ENCODE measurements at places on chromosomes 3 and 15.

- DNase-seq, result no peak
Measured at GRCh38 chr15:83445643-83446042, 1.5 kb upstream of the SH3GL3 start.

GRCh38 chr3:32685543-32686185, 676 bp downstream of the CNOT10 start:
- no peak for DNase-seq

GRCh38 chr15:66734961-66735908, 33.2 kb downstream of the SMAD6 start:
- no peak for DNase-seq

- no peak for DNase-seq
Measured at GRCh38 chr3:114332342-114333179, 38.7 kb downstream of the TIGIT start.

- DNase-seq, result no peak
Measured at GRCh38 chr3:70561796-70562195, 249.4 kb upstream of the MDFIC2 start.

- DNase-seq, result no peak
Measured at GRCh38 chr3:21020043-21020442, 731.0 kb downstream of the ZNF385D start.

DNA sequence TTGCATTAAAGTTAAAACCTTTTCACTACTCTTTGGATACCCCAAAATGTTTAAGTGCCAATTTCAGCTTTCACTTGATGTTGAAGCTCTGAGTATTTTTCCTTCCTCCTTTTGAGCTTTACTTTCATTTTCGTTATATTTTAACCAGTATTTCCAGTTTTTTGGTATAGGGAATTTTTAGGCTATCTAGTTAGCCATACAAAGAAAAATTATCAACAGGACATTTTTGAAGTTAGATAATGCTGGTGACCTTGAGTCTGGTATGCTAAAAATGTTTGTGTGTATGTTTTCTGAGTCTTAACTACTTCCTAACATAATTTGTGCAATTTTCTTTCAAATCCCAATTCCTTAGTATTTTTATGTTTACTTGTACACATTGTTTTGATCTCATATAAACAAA, 284.8 kb downstream of the OTOL1 start:
- DNase-seq, result no peak

- DNase-seq, result no peak
Measured at GRCh38 chr3:34264337-34265041, 466.1 kb downstream of the PDCD6IP start.

DNA sequence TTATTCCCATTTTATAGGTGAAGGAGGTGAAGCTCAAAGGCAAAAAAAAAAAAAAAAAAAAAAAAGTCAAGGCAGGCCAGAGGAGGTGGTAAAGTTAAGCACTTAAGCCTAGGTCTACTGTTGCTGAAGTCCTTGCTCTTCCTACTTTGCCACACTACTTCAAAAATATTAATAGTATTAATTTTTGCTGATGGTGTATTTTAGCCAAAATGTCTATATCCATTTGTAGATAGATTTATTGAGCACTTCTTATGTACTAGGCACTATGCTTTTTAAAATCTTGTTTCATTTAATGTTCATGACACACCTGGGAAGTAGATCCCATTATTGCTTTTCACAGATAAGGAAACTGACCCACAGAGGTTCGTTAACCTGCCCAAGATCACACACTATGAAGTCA, 247.1 kb upstream of the P2RY1 start:
- no peak for DNase-seq

DNA sequence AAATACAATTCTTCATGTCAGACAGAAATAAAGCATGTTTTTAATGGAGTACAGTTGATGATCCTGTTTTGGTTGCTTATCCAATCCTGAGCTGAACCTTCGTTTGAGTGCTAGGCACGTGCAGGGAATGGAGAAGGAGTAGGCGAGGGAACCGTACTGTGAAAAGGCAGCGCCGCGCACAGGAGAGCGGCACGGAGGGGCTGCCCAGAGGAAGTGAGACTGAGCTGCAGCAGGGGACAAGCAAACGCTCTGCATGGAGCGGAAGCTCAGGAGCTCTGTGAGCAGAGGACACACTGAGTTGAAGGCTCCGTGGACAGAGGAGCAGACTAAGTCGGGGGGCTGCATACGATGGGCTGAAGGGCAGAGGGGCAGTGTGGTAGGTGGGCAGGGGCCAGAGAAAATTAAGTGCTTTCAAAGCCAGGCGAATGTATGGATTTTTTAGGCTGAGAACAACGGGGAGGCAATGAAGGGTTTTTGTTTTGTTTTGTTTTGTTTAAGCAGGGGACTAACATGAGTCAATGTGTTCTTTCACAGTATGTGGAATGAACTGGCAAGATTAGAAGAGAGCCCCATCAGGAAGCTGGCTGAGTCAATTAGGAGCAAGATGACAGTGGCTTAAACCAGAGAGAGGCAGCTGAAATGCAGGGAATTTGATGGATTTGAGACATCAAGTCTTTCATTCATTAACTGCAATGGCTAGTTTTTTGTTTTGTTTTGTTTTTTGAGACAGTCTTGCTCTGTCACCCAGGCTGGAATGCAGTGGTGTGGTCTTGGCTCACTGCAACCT, 23.8 kb upstream of the TM2D3 start:
- no peak for DNase-seq

GRCh38 chr3:71487418-71487817, 96.1 kb downstream of the FOXP1 start:
- DNase-seq, result no peak

DNA sequence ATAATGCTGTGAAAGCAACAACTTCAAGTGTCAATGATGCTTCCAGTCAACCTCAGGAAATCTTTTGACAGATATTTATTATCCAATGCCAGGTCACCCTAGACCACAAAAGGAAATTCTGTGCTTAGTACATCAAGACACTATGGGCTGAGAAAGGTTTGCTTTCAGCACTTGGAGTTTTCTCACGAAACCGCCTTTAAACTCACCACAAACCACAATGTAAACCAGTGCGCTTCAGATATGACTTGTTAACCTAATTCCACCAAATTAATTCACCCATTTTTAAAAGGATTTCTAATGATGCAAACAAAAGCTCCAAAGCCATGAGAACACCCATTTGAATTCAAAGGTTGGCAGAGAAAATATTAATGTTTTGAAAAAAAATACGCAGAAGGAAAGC, 292.9 kb upstream of the NR2F2 start:
- no peak for DNase-seq

- no peak for DNase-seq
Measured at GRCh38 chr3:112688085-112688769, 47.3 kb upstream of the CCDC80 start.

DNA sequence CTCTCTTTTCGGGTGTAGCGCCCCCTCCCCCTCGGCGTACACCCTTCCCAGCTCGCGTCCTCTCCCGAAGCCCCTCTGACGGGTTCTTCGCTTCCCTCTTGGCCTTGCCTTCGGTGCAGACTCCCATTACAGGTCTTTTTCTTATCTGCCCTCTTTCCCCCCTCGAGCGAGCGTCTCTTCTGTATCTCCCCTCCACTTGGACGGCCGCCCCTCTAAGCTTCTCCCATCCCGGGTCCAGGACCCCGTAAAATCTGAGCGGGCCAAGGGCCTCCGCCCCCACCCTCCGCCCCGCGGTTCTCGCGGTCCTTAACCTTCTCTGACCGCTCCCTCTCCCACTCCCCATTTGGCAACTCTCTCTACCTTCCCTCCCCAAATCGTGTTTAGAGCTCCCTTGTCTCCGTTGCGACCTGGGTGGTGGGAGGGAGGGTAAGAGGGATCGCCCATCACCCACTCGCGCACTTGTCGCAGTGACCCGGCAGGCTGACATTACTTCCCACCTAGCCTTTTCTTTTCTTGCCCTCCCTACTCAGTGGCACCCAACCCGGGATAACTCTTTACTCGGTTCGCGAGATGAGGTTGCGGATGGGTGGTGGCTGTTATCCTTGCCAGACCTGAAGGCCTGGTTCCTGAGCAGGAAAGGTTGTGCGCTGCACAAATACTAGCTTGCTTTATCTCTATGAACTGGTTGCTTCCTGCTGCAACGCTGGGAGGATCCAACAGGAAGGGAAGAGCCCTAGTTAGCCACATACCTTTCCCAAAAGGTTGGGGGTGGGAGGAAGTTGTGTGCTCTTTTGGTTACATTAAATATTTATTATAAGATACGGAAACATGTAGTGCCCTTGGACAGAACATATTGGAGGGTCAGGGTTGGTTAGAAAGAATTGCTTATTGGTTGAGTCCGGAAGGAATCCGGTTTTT, 922 bp downstream of the RAB11A start:
- DNase-seq, result no peak

DNA sequence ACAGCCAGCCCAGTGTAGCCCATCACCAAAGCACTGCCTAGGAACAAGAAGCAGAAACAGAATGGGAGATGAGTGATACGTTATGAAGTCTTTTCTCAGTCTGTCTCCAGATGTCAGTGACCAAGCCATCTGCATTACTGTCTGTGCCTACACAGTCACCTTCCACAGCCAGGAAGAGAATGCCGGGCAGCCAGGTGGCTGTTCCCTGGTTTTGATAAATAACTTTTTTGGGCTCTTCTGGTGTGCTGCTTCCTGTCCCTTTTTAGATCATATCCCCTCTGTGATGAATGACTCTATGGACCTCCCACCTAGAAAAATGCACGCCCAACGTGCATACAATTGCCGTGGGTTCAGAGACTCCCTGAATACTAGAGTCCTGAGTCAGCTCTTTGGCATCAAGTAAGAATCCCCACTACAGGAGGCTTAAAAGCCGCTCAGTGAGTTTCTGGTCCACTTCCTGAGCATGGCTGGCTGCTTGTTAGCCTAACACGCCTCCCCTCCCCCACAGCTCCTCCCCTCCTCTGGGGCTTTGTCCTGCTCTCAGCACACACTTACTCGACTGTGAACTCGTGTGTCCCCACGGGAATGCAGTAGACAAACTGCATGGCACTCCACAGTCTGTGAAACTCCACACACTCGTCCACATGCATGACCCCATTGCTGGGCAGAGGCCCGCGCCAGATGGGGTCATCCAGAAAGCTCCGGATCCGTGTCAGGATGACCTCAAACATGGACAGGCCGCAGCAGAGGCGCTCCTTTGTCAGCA, 34.7 kb downstream of the NIPA2 start:
- no peak for DNase-seq

DNA sequence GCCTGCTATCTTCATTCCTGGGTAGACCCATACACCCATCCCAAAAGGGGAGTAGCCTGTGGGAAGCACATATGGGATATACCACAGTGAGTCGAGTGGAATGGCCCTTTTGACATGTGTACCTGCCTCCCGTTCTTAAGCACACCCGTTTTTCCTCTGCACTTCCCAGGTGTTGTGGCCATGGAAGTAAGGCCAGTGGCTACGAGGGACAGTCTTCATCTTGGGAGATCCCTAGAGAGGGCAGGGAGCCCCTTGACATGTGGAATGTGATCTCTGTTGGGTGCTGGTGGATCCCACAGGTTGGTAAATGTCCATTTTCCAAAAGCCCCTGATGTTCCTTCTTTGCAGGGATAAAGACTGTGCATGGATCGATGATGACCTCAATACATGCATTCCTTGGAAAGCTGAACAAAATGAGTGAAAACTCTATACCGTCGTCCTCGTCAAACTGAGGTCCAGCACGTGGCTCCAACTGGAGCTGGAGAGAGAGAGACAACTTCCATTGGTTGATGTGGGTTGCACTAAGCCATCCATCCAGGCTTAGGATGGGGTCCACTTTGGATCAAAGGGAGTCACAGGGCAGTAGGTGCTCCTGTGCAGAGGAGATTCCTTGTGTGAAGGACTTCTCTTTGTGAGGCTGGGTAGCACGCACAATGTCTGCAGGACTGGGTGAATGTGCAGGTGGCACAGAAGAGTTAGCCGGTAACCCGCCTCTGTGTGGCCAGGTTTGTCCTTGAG, 136.8 kb downstream of the SNRPN start:
- no peak for DNase-seq

DNA sequence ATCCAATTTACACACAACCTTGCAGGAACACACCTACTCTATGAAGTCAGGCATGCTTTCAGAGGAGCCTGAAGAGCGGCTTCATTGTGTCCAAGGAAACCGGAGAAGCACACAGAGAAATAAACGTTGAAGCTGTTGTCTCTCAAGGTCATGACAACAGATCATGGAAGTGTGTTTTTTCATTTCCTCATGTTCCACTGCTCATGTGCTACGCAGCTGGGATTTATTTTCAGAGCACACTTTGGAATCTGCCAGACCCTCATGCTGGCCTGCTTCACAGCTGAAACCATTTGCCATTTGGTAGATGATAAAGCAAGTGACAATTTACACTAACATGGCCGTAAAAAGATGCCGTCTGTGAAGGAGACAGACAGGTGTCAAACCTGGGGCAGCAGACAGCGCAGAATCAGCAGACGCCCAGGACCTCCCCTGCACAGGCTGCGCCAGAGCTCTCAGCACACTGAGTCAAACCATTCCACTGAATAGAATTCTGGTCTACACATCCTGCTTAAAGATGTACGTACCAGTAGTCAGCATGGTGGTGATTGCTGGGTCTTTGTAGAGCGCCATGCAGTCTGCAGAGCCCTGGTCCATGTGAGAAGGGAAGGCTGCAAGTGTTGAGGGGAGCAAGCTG, 99.3 kb downstream of the ARNT2 start:
- no peak for DNase-seq

DNA sequence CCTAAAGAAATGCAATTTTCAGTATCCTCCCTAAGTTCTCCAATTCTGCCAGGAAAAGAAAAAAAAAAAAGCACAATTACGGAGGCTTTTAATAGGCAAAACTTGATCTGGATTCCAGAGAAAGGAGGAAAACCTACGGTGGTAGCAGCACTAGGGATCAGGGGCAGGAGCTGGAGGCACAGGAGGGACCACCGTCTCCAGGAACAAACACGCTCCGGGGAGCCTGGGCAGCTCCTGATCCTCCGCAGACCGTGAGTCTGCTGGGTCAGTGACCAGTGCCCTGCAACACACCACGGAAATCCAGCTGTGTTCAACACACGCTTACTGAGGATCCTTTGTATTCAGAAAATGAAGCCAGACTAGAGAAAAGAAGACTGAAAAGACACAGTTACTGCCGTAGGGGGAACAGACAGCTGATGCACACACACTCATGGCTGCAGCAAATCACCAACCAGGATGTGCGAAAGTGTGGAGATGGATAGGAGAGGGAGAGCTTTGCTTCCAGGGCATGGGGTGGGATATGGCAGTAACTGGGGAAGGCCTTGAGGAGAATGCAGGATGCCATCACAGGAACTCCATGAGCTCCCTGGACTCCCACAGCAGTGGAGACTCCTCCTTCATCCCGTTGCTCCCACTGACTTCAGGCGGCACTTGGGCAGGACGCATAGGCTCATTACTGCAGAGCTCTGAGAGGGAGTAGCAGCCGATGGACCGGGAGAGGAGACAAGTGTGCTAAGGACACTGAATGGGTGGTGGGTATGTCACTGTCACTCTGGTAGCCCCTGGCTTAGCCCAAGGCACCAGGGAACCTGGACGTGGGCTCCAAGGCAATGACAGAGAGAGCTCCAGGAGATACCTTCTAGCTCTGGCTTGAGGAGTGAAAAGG, 167.0 kb downstream of the ATP10A start:
- DNase-seq, result no peak

- DNase-seq, result no peak
Measured at GRCh38 chr15:34011481-34011880, 27.5 kb downstream of the AVEN start.

- no peak for DNase-seq
Measured at GRCh38 chr3:183591881-183592521, 36.5 kb upstream of the KLHL6 start.

GRCh38 chr3:119018690-119019463, 15.8 kb downstream of the IGSF11 start:
- DNase-seq, result no peak

Data from NCI-H460 (cell line).